ENCODE measurements at places on chromosomes 2 and 18.

DNA sequence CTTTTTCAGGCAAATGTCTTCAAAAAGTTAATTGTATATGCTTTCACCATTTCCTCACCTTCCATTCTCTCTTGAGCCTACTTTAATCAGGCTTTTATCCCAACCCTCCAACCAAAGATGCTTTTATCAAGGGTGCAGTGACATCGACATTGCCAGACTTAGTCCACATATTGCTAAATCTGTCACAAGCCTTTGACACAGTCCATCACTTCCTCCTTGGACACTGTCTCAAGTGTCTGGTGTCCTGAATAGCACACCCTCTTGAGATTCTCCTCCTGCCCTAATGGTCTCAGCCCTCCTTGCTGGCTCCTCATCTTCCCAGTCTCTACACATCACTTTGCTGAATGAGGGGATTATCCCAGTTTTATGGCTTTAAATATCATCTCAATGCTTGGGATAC lies 147.5 kb upstream of the SLC39A10 start:
- H3K4me1 ChIP-seq = peaks cover 10% of the 10 kb centered on the region
- no peak overlapping the region for H3K4me3 ChIP-seq
- no peak for DNase-seq
- no peaks in the 10 kb centered on the region for H3K27me3 ChIP-seq
- H3K36me3 ChIP-seq = no peaks in the 10 kb centered on the region

DNA sequence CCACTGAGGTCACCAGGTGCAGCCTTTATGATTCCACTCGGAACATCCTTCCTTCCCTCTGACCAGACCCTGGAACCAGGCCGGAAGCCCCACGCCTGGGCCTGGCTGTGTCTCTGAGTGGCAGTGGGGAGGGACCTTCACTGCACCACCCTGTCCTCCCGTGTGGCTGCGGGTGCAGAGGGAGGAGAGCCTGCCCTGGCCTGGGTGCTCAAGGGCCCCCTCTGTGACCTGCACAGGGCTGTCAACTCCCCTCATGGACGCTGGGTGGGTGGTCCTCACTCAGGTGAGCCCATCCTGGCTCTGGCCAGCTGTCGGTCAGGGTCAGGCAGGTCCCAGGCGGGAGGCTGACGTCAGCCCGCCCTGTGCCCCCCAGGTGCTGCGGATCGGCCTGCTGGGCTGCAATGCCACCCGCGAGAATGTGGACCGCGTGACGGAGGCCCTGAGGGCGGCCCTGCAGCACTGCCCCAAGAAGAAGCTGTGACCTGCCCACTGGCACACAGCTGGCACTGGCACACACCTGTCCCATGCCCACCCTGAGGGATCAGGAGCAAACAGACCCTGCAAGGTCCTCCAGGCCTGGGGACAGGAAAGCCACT lies 9.8 kb downstream of the AGXT start:
- no peaks in the 10 kb centered on the region for H3K4me1 ChIP-seq
- no peaks in the 10 kb centered on the region for H3K27me3 ChIP-seq
- no peak for DNase-seq
- H3K27ac ChIP-seq = no peak overlapping the region

GRCh38 chr2:9535177-9535576 lies 20.5 kb downstream of the ADAM17 start:
- no peaks in the 10 kb centered on the region for H3K27me3 ChIP-seq
- no peak overlapping the region for H3K4me3 ChIP-seq
- no peak overlapping the region for H3K27ac ChIP-seq
- peaks cover 56% of the 10 kb centered on the region for H3K4me1 ChIP-seq

- peak; percentile 87 for DNase-seq
- peak within 1 kb of the TSS; percentile 96 for H3K27ac ChIP-seq
- H3K27me3 ChIP-seq = peaks cover 14% of the 10 kb centered on the region
- H3K4me1 ChIP-seq = peaks cover 35% of the 10 kb centered on the region
- peak within 1 kb of the TSS; percentile 95 for H3K4me3 ChIP-seq
- peaks cover 13% of the 10 kb centered on the region for H3K36me3 ChIP-seq
Observed at GRCh38 chr18:2846636-2847316, at the start of gene EMILIN2. TSS of gene EMILIN2 (plus strand) at chr18:2847006. CDS start at chr18:2847189, 183 bp downstream.

DNA sequence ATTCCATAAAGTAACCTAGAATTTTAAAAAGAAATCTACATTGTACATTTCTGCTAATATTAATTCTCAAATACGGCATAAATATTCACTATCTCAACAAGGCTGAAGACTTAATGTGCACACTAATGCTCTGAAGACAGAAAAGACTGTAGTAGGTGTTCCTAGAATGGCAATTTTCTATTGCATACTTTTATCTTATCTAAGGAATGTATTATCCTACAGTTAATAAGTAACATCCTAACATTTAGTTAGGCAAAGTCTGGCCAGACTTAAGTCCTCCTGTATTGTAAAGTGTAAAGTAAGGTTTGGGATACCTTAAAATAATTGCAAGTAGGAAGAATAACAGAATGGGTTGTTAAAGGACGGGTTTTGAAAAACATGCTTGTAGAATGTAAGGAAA lies 42.2 kb downstream of the CHST9 start:
- DNase-seq = no peak
- no peaks in the 10 kb centered on the region for H3K27me3 ChIP-seq
- no peaks in the 10 kb centered on the region for H3K36me3 ChIP-seq
- no peaks in the 10 kb centered on the region for H3K4me1 ChIP-seq
- no peak overlapping the region for H3K27ac ChIP-seq
- H3K4me3 ChIP-seq = no peak overlapping the region

DNA sequence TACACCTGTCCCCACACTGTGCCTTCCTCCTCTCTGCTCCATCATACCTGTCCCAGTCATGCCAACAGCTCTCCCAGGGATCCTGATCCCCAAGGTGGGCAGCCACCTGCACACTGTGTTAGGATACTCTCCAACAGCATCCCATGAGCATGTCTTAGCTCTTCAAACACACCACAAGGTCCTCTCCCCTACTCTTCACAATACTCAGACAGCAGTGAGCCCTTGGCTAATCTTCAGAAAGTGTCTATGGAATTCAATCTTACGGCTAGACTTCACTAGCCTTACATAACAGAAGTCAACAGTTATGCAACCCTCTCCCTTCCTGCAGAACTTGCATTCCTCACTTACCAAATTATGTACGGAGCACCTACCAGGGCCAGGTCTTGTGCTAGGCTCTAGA lies 79.9 kb downstream of the MYO5B start:
- H3K4me3 ChIP-seq = no peak overlapping the region
- DNase-seq = no peak
- peaks cover 25% of the 10 kb centered on the region for H3K27me3 ChIP-seq
- no peak overlapping the region for H3K27ac ChIP-seq

- no peaks in the 10 kb centered on the region for H3K36me3 ChIP-seq
- H3K27me3 ChIP-seq = no peaks in the 10 kb centered on the region
- H3K27ac ChIP-seq = no peak overlapping the region
- H3K4me1 ChIP-seq = no peaks in the 10 kb centered on the region
- no peak for DNase-seq
- no peak overlapping the region for H3K4me3 ChIP-seq
Observed at GRCh38 chr2:225771701-225772100, 372.2 kb downstream of the NYAP2 start.

- no peaks in the 10 kb centered on the region for H3K27me3 ChIP-seq
- peak; percentile 9 for DNase-seq
- H3K27ac ChIP-seq = peak overlapping the region; percentile 88
- H3K36me3 ChIP-seq = peaks cover 2% of the 10 kb centered on the region
Observed at GRCh38 chr2:11344956-11345677, 681 bp upstream of the ROCK2 start.

- H3K4me1 ChIP-seq = no peaks in the 10 kb centered on the region
- H3K27ac ChIP-seq = no peak overlapping the region
- no peaks in the 10 kb centered on the region for H3K36me3 ChIP-seq
- DNase-seq = no peak
- H3K4me3 ChIP-seq = no peak overlapping the region
Observed at GRCh38 chr2:182921234-182921633, 54.8 kb upstream of the FRZB start.

- no peaks in the 10 kb centered on the region for H3K27me3 ChIP-seq
- H3K4me1 ChIP-seq = no peaks in the 10 kb centered on the region
- no peak overlapping the region for H3K4me3 ChIP-seq
- peaks cover 24% of the 10 kb centered on the region for H3K36me3 ChIP-seq
Observed at GRCh38 chr2:96131152-96131812, 7.0 kb downstream of the ASTL start.

DNA sequence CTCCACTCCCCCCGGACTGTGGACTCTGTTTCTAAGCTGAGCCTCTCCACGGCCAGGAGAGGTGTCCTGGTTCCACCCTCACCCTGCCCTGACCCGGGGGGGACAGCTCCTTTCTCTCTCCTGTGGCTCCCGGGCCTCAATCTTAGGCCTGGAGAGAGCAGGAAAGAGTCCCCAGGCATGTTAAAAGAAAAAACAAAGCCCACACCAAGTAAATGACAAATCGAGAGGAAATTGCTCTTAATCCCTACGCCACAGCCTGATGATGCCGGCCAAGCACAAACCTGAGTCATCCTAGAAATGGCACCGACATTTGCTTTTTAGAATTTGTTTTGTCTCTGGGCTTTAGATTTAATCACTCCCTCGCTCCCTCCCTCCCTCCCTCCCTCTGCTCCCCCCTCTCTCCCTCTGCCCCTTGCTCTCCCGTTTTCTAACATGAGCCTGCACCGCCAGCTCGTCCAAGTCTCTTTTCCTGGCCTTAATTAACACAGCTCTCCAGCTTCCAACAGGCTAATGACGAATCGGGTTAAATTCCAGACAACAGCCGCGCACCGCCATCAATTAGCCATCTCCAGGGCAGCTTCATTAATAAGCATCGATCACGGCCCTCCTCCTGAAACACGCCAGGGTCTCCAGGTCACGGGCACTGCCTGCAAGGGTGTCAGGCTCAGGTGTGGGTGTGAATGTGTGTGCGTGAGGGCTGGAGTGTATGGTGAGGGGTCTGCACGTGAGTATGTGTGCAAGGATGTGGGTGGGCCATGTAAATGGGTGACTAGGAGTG lies 230.8 kb downstream of the CELF4 start:
- H3K27ac ChIP-seq = no peak overlapping the region
- no peaks in the 10 kb centered on the region for H3K4me1 ChIP-seq
- no peaks in the 10 kb centered on the region for H3K36me3 ChIP-seq

GRCh38 chr2:221407765-221408164 lies 164.3 kb downstream of the EPHA4 start:
- H3K27me3 ChIP-seq = peaks cover 30% of the 10 kb centered on the region
- no peak overlapping the region for H3K4me3 ChIP-seq
- DNase-seq = no peak
- peaks cover 4% of the 10 kb centered on the region for H3K4me1 ChIP-seq
- H3K36me3 ChIP-seq = no peaks in the 10 kb centered on the region

DNA sequence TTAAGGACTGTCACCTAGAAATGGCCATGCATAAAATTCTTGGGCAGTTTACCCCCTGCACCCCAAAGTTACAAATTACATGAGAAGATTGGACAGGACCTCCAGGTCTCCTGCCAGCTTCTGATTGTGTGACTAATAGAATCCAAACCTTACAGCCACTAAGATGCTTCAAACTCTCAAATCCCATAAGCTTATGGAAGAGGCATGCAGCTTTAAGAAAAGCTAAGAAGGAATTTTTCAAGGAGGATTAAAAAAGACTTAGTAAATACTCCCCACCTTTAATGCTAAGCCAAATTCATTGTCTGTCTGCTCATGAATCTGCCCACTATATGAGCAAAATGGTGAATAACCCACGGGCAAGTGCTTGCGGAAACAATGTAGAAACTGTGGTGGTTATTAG lies 86.3 kb downstream of the MAIP1 start:
- no peaks in the 10 kb centered on the region for H3K27me3 ChIP-seq
- no peak for DNase-seq
- no peaks in the 10 kb centered on the region for H3K36me3 ChIP-seq
- no peak overlapping the region for H3K4me3 ChIP-seq
- H3K27ac ChIP-seq = no peak overlapping the region
- H3K4me1 ChIP-seq = no peaks in the 10 kb centered on the region

DNA sequence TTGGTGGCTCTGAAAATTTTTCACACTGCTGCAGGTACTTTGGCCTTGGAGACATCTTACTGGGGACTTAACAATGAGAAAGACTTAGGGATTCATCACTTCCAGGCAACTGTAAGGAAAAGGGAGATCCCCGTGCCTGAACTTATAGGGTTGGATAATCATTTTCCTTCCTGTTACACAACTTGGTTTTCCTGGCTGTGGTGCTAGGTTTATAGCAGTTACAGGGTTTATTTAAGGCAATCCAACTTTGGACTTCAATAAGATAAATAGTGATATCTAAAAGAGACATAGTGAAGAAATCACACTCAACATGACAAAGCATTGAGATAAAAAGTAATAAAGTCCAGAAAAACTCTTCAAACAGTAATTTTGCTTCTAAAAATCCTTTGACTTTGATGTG lies 70.2 kb upstream of the RAPH1 start:
- H3K27ac ChIP-seq = no peak overlapping the region
- no peaks in the 10 kb centered on the region for H3K36me3 ChIP-seq
- no peak for DNase-seq
- H3K27me3 ChIP-seq = peaks cover 79% of the 10 kb centered on the region
- H3K4me1 ChIP-seq = peaks cover 1% of the 10 kb centered on the region

GRCh38 chr2:177422271-177422670 lies 29.7 kb downstream of the AGPS start:
- H3K4me3 ChIP-seq = no peak overlapping the region
- no peak for DNase-seq
- no peaks in the 10 kb centered on the region for H3K27me3 ChIP-seq
- peaks cover 41% of the 10 kb centered on the region for H3K36me3 ChIP-seq
- H3K4me1 ChIP-seq = peaks cover 12% of the 10 kb centered on the region

DNA sequence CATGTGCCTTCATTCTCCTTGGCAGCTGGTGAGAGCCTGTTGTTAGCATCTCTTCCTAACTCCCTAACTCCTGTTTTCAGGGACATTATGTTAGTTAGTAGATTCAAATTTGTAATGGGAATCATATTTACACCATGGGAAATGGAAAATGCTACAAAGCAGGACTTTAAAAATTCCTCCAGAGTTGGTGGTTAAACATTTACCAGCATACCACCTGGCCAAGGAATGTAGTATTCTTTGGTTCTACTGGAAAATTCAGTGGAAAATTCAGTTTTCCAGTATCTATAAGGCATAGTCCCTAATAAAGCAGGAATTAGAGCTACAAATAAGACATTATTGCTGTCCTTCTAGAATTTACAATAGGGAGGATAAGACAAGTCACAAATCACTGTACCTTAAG lies 291.7 kb downstream of the GPD2 start:
- H3K27me3 ChIP-seq = no peaks in the 10 kb centered on the region
- H3K4me1 ChIP-seq = no peaks in the 10 kb centered on the region
- no peaks in the 10 kb centered on the region for H3K36me3 ChIP-seq
- DNase-seq = no peak
- H3K4me3 ChIP-seq = no peak overlapping the region
- H3K27ac ChIP-seq = no peak overlapping the region

All from stimulated activated naive B cell treated with anti-CD40 and anti-IgM and Interleukin-4, amounts not matched to agents 10 μg/mL and 1 μg/mL and 100 μg/mL, for 72 hours (primary cell).